A172 (cell line): ENCODE measurements at places on chromosomes 3 and 15.
A peak's percentile ranks its signal among the peaks of the same experiment; 100 is the strongest.

DNA sequence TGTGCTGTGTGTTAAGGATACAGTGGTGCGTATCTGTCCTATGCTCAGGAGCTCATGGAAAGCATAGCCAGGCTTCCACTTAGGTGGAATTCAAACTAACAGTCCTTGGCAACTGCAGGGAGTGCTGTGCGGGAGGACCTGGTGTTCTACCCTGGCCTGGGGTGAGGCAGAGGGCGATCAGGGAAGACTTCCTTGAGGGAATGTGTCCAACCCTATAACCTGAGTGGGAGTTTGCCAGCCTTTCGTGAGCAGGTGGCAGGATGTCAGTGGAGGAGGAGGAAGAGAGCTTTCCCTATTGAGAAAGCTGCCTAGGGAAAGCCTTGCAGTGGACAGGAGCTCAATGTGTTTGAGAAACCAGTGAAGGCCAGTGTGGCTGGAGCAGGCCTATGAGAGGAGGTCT lies 271.1 kb upstream of the C2CD4B start:
- DNase-seq: no peak

GRCh38 chr3:38521391-38521987 lies 25.3 kb downstream of the EXOG start:
- peak; percentile 80 for DNase-seq

- DNase-seq: no peak
These were observed 265.8 kb downstream of the TAFA4 start for GRCh38 chr3:68666429-68667136.

- DNase-seq: no peak
These were observed 23.4 kb downstream of the HACD3 start for GRCh38 chr15:65553691-65554090.

GRCh38 chr3:150721285-150722130 lies 17.8 kb upstream of the ERICH6 start:
- peak; percentile 59 for DNase-seq

GRCh38 chr3:147410116-147410525 lies 956 bp downstream of the ZIC1 start:
- DNase-seq: no peak

GRCh38 chr3:157428853-157429252 lies 7.8 kb upstream of the PTX3 start:
- no peak for DNase-seq

- DNase-seq: no peak
These were observed 36.1 kb downstream of the AMOTL2 start for GRCh38 chr3:134338201-134338512.

- DNase-seq: no peak
These were observed 1.6 kb upstream of the DALRD3 start for GRCh38 chr3:49019941-49020329.

DNA sequence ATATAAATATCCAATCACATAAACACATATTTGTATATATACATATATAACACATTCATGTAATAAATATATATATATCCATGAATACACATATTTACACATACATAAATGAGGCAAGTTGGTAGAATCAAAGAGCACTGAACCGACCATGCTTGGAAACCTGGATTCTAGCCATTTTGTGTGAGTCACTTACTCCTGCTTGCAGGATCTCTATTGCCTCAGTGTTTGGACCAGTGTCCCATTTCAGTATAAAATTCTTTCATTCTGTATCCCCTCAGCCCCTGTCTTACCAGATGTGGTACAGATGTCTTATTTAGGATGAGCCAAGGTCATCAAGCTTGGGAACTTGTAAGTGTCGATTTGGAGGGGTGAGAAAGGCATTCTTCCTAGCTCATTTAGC lies 391.4 kb upstream of the FRG2C start:
- no peak for DNase-seq

- DNase-seq: no peak
These were observed 42.5 kb downstream of the LYZL4 start for GRCh38 chr3:42367903-42368302.
